ENCODE measurements at places on chromosomes 3 and 15. TPM values are rescaled to one million over a fixed set of nuclear protein-coding genes. Genes with fewer than 3 reads are reported as not detected.

DNA sequence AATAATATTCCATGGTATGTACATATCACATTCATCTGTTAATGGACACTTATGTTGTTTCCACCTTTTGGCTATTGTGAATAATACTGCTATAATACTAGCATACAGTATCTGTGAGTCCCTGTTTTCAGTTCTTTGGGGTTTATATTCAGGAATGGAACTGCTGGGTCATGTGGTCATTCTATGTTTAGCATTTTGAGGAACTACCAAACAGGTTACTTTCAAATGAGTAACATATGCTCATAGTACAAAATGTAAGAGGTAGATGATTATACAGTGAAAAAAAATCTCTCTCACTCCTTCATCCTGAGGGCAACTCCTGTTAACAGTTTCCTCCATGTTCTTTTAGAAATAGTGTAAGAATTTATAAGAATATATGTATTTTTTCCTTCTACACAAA is 162.2 kb downstream of the PLD1 start:
- no peak for DNase-seq

DNA sequence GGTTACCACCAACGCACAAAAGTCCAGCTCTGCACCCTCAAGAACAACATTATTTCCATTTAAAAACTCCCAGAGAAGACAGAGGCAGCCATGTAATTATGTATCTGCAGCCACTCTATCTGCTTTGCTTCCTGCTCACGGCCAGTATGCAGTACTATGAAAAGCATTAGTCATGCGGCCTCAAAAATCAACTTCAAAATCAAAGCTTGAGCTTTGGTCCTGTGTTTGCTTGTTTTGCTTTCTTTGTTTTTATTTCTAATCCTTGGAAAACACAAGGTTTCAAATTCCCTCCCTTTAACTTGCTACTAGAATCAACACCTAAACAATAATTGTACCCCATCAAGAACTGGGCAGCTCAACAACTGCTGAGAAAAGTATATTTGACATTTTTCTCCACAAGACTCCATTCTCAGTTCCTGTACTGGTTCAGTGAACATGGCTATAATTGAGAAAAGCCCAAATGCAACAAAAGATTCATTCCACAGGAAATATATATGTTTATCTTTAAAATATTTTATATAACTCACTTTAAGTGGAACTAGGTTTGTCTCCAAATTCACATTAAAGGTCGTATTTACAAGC is 37.6 kb downstream of the GBE1 start:
- no peak for DNase-seq

DNA sequence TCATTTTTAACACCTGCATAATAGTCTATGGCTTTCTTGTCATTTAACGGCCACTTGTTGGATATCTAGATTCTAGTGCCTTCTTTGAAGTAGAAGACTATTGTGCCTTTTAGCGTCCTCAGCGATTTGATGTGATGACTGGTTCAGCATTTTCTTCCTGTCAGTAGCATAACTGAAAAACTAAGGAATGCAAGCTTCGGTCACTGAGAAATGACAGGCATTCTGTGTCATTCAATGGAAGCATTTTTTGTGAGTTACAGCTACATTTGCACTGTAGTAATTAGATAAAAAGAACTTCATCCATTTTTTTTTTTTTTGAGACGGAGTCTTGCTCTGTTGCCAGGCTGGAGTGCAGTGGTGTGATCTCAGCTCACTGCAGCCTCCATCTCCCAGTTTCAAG is 10.3 kb downstream of the NEK11 start:
- DNase-seq = no peak

GRCh38 chr3:104385421-104385820 is 981.3 kb upstream of the ALCAM start:
- DNase-seq = no peak

DNA sequence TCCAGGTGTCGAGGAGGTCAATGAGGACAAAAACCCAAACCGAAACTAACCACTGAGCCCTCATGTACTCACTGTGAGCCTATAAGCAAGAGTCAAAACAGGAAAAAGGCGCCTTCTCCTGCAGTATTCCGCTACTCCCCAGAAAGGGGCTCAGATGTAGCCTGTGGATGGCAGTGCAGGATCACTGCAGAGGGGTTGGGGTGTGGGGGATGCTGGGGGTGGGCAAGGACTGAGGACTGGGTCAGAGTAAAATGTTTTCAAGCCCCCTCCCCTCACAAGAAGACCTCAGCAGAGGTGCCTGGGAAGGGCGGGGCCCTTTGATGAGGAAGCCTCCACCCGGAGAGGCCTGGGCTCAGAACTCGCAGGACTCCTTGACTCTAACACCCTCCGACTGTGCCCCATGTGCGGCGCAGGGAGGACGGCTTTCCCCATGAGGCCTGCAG is 170.1 kb downstream of the OSBPL10 start:
- no peak for DNase-seq

GRCh38 chr3:112314649-112315048 is 18.3 kb upstream of the CD200 start:
- no peak for DNase-seq

DNA sequence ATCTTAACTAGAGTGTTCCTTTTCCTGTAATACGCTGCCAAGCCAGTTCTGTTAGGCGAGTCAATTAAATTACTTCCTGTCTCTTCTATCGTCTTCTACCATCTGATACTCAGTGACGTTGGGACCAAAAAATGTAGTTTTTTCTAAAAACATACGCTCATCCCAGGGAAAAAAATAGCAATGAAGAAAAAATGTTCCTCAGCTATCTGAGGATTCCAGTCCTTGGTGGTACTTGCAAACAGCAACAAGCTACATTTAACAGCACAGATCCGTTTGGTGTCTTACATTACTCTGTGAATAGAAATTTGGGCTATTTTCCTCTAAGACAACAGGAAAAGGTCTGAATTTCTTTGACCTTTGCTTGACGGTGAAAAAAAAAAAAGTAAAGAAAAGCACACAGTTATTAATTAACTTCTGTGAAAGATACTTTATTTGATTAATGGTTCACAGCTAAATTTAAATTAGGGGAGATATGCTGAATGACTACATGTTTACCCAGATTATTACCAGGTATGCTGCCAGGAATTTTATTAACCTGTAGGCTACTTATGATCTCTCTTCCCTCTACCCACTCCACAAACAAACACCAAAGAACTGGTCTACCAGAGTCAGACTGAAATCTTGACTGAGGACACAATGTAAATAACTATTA is 254.4 kb upstream of the ZPLD1 start:
- DNase-seq = no peak

DNA sequence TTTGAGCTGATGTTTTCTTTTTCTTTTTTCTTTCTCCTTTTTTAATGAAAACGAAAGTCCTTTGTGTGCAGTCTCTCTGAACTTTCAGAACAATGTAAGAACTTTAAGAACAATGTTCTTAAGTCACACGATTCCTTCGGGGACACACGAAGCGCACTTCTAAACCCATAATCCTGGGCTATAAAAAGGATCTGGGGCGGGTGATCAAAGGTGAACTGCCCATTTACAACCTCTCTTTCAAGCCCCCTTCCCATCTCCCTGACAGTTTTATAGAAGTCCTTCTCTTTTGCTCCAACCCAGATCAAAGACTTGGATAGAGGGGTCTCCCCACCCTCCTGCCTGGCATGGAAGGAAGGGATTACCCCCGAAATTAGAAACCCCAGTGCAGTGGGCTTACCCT is 126.8 kb downstream of the BDH1 start:
- DNase-seq = no peak

GRCh38 chr3:58585994-58586393 is 8.8 kb upstream of the FAM107A start:
- no peak for DNase-seq

DNA sequence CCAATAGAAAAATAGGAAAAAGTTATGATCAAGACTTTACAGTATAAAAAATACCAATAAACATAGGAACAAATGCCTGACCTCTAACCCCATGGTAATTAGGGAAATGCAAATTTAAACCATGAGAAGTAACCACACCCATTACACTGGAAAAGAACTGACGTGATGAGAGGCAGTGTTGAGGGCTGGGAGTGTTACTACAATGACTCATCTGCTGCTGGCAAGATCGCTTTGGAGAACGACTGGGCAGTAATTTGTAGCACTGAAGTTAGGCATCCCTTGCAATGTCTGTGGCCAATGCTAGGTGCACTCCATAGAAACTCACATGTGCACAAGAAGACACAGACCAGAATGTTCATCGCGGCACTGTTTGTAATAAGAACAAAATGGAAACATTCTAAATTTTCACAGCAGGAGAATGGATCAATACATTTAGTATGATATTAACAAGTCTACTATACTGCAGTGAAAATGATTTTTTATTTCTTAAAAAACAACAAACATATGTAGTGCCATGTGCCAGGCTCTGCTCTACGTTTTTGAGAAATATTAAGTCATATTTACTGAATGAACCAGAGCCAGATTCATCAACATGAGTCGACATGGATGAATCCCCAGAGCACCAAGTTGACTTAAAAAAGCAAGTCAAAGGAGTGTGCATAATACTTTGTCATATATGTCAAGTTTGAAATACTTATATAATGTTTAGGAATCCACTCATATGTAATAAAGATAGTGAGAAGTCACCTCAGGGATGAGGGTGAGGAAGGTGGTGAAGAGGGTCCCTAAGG is 37.6 kb upstream of the EPHB3 start:
- no peak for DNase-seq

GRCh38 chr3:194268654-194269512 is 82.2 kb downstream of the CPN2 start:
- DNase-seq = no peak

- no peak for DNase-seq
These were observed 32.9 kb downstream of the ZBTB11 start for GRCh38 chr3:101643861-101644613.

DNA sequence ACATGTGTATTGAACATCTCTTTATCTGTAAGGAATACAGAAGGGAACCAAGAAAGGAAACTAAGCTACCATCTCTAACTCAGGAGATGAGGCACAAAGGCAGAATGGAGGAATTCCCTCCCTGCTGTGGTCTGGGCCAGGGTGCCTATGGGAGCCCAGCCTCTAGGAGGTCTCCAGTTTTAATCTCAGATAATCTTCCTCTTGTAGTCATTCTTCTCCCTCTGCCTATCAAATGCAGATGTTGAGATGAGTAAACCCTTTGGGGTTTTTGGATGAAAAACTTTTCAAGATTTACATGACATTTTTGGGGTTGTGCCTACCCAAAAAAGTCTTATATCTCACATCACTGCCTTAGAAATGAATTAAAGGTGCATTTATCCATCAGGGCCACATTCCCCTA is 23.3 kb downstream of the SCG5 start:
- DNase-seq = no peak

- no peak for DNase-seq
These were observed 82.5 kb downstream of the NEK11 start for GRCh38 chr3:131109156-131109555.

- DNase-seq = no peak
These were observed 5.6 kb downstream of the EIF3J start for GRCh38 chr15:44542596-44542995.

GRCh38 chr3:128182656-128183055 is 29.4 kb downstream of the EEFSEC start:
- no peak for DNase-seq

- DNase-seq = peak; percentile 6
These were observed 51.0 kb upstream of the ATP13A3 start for GRCh38 chr3:194537732-194538247.

VEPH1 gene
- not detected for total RNA-seq

BMF gene
- total RNA-seq = 0.32 TPM

SCN11A gene
- total RNA-seq = not detected

CCDC66 gene
- total RNA-seq = 23.0 TPM

EOMES gene
- total RNA-seq = 0.35 TPM

CHRNA5 gene
- total RNA-seq = 21.0 TPM

GRAMD1C gene
- 0.22 TPM for total RNA-seq

RHOV gene
- total RNA-seq = 0.14 TPM

PPARG gene
- 19.4 TPM for total RNA-seq

SLC35G2 gene
- total RNA-seq = 16.2 TPM

ANKRD63 gene
- not detected for total RNA-seq

CCR2 gene
- not detected for total RNA-seq

CSPG5 gene
- total RNA-seq = 0.17 TPM

CSTA gene
- 6.5 TPM for total RNA-seq

ATP13A5 gene
- total RNA-seq = not detected

CAMKV gene
- not detected for total RNA-seq

All from NCI-H460 (cell line).